NCI-H748 treated with DMSO at 0.1 percent for 48 hours (cell line): ENCODE measurements at places on chromosomes 7 and 10.

- DNase-seq: no peak
Measured at GRCh38 chr10:48923748-48924147, 15.9 kb downstream of the LRRC18 start.

GRCh38 chr7:115679976-115680375 lies 350.6 kb downstream of the TFEC start:
- DNase-seq: no peak

- no peak for DNase-seq
Measured at GRCh38 chr10:54120806-54121205, 680.2 kb downstream of the PCDH15 start.

GRCh38 chr7:2903682-2904162 lies 59.6 kb upstream of the GNA12 start:
- DNase-seq: no peak

DNA sequence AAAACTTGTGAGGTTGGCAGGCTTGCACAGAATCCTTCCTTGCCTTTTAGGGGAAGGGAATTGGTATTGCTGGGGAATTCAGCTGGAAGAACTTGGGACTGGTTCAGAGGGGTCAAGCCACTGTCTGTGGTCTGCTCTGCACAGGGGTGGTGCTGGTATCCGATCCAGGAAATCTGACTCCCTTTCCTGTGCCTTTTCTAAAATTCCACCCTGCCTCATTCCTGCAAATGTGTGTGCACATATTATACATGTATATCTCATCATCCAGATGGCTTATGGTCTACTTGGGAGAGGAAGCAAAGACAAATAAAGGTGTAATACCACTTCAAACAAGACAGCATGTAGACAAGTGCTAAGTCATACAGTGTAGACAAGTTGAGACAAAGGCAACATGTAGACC lies 14.3 kb downstream of the UBTD1 start:
- DNase-seq: no peak

GRCh38 chr7:3412871-3413270 lies 111.8 kb downstream of the SDK1 start:
- DNase-seq: no peak

DNA sequence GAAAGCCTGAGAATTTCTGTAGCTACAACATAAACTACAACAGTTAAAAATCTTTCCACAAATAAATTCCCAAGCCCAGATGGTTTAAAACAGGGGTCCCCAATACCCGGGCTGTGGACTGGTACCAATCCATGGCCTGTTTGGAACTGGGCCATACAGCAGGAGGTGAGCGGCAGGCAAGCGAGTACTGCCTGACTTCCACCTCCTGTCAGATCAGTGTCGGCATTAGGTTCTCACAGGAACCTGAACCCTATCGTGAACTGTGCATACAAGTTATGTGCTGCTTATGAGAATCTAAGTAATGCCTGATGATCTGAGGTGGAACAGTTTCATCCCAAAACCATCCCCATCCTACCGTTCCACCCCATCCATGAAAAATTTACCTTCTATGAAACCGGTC lies 160.7 kb upstream of the FEZF1 start:
- DNase-seq: no peak

- peak; percentile 29 for DNase-seq
Measured at GRCh38 chr10:71076473-71077142, 135.8 kb upstream of the UNC5B start.

- no peak for DNase-seq
Measured at GRCh38 chr7:156827587-156828203, 65.3 kb downstream of the LMBR1 start.

DNA sequence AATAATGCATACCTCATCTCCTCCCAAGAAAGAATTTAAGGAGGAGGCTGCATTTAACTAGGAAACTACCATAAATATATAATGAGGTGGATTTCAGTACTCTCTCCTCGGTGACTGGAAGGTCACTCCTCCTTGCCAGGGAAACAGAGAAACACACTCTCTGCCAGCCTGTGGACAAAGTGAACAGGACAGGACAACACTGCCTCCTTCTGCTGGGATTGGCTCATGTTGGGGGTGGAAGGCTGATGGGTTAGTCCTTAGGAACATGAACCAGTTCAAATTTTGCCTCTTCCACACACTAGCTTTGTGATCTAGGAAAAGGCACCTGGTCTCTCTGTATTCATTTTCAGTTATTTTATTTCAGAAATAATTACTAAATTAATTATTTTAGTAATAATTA lies 50.6 kb upstream of the STEAP4 start:
- DNase-seq: no peak

GRCh38 chr7:121945066-121945465 lies 72.1 kb downstream of the PTPRZ1 start:
- DNase-seq: no peak

DNA sequence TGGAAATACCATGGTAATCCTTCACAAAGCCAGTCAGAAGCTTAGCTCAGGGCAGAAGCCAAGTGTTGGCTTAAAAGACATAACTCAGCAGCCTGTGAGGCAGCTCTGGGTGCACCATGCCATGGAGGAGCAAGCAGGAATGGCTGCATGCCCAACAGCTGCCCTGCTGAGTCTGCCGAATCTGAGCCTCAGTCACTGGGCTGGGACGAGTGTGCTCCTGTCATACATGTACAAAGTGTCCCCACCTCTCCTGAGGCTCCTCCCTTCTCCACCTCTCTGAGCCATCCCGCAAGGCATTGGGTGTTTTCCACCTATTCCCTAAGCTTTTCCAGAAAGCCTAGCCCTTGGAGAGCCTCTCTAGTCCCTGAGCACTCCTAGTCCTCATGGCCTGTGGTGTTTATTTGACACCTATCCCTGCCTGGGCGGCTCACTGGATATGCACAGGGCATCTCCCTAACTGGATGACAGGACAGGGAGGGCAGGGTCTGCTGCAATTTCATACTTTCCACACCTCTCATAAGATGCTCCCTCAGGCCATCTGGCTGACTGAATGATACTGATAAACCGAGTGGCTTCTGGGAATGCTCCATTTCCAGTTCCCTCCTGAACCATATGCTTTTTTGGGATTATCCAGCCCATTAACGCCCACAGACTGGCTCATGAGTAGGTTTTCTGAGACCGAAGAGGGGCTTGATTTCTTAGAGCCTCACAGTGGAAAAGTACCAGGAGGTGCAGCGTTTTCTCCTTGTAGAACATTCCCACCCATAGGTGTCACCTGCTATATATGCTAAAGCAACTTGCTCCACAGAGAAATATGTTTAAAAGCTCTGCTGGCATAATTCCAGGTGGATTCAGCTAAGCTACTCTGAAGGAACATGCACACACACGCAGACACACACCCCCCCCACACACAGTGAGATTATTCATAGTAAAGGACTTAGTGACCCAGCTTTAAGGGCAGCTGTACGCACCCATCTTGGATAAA lies 199.3 kb downstream of the SNX10 start:
- peak; percentile 78 for DNase-seq

DNA sequence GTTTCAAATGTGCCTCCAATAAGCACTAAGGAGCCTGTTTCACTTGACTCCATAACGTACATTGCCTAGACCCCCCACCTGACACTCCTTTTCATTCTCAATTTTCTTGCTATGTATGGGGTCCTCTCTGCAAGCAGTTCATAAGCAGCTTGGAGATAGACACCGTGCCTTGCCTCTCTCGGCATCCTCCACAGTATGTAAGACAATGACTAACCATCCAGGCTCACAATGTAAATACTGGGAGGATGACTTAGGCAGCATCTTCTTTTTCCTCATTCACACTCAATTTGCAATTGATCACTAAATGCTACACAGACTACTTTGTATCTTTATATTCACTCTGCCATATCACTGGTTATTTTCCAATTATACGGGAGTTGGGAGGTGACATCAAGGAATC lies 22.8 kb upstream of the CABCOCO1 start:
- no peak for DNase-seq

GRCh38 chr10:5968037-5968680 lies 9.2 kb downstream of the IL15RA start:
- no peak for DNase-seq

DNA sequence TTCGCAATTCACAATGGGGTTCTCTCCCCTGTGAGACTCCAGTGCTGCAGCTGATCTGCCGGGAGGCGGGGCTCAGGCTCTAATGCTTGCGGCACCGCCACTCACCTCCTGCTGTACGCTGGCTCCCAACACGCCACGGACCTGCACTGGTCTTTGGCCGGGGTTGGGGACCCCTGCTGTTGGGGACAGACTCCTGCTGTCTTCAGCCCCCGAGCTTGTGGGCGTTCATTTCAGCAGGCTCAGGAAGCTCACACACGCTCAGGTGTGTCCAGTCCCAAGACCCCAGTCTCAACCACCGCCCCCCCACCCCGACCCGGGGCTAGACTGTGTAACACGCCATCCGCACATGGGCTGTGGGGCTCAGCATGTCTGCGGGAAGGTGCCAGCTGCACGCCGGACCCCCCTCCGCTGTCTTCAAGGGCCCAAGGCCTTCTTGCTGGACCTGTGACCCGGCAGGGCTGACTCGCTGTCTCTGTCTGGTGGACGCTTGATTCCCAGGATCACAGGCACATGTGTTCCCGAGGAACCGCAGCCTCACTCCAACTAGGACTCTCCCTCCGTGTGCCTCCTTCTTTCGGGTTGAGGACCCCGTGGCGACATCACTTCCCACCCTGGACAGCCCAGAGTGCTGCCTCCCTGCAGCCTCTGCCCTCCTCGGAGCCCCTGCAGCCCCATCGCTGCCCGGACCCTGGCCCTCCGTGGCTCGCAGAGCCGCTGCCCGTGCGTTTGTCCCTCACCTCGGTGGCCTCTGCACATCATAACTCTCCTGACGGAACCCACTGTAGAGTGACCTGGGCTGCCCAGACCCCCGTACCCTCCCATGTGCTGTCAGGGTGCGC lies 106.4 kb downstream of the DNAJB6 start:
- DNase-seq: no peak

GRCh38 chr7:32224276-32224675 lies 154.1 kb upstream of the PDE1C start:
- no peak for DNase-seq

DNA sequence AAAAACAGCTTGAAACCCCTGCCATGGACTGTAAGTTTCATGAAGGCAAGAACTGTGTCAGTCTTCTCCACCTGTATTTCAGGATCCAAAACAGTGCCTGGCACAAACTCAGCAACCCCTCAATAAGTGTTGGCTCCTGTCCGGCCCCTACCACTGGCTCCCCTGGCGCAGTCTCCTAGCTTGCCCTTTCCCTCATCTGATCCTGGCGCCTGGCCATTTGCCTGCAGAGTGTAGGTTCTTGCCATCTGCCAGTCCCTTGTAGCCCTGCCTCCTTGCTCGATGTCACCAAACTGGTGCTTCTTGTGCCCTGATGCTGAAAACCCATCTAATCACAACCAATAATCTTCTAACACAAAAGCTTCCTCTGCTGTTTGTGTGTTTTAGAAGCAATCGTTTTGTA lies 60.4 kb downstream of the LGI1 start:
- no peak for DNase-seq

GRCh38 chr10:62501547-62501946 lies 127.4 kb downstream of the ZNF365 start:
- no peak for DNase-seq

DNA sequence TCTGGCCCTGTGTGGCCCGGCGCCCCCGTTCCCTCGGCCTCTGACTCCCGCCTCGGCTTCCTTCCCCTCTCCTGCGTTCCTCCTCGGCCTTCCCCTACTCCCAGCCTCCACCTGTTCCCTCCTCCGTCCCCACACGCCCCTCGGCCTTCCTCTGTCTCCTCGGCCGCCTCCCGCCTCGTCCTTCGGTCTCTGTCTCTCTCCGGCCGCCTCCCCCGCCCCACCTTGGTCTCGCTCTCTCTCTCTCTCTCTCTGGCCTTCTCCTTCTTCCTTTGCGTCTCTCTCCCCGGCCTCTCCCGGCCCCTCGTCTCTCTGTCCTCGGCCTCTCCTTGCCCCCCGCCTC lies 588 bp downstream of the GET4 start:
- no peak for DNase-seq

- DNase-seq: no peak
Measured at GRCh38 chr7:74356589-74357315, 67.5 kb downstream of the CLIP2 start.

GRCh38 chr7:141737118-141737835 lies 881 bp upstream of the SSBP1 start:
- DNase-seq: peak; percentile 13

DNA sequence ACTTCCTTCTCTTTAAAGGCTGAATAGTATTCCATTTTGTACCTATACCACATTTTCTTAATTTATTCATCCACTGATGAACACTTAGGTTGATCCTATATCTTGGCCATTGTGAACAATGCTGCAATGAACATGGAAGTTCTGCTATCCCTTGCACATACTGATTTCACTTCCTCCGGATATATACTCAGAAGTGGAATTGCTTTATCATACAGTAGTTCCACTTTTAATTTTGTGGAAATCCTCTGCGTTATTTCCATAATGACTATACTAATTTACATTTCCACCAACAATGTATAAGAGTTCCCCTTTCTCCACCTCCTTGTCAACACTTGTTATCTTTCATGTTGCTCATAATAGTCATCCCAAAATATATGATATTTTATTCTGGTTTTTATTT lies 312.6 kb downstream of the PLXDC2 start:
- DNase-seq: no peak

GRCh38 chr10:67015225-67015624 lies 89.4 kb downstream of the LRRTM3 start:
- no peak for DNase-seq

GRCh38 chr7:92715963-92716362 lies 120.4 kb downstream of the CDK6 start:
- no peak for DNase-seq

- DNase-seq: no peak
Measured at GRCh38 chr7:46610746-46611145, 689.7 kb upstream of the IGFBP3 start.

GRCh38 chr7:38107486-38107893 lies 70.6 kb upstream of the STARD3NL start:
- peak; percentile 42 for DNase-seq

DNA sequence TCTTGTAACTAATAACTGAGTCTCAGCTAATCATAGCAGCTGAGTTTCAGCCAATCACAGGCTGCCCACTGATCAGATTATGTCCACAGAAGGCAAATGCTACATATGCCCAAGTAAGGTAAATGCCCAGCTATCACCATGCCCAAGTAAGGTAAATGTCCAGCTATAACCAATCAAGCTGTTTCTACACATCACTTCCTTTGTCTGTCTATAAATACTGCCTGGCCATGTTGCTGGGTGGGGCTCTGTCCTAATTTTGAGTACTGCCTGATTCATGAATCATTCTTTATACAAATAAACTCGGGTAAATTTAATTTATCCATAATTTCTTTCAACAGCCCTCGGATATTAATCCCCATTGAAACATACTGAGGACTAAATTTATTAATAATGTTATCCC lies 312.4 kb downstream of the CACNA2D1 start:
- DNase-seq: no peak

GRCh38 chr10:109174526-109174925 lies 748.8 kb downstream of the XPNPEP1 start:
- no peak for DNase-seq
